Astrocyte of the cerebellum (primary cell): ENCODE measurements at places on chromosomes 5 and 9.

DNA sequence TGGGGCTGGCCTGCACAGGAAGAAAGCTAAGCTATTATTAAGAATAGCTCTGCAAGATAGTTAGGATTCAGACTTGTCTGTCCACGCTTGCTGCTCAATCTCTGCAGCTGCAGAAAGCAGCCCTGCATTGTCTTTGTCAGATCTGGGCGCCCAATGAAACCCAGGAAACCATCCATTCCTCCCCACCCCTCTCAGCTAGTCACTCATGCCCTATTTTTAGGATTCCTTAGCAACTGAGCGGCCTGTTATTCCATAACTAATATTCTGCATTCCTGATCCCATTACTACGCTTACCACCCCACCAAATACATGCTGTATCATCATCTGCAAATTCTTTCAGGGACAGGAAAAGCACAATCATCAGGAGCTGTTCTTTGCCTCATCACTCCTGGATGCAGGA is 52.9 kb upstream of the APC start:
- no peak for DNase-seq

DNA sequence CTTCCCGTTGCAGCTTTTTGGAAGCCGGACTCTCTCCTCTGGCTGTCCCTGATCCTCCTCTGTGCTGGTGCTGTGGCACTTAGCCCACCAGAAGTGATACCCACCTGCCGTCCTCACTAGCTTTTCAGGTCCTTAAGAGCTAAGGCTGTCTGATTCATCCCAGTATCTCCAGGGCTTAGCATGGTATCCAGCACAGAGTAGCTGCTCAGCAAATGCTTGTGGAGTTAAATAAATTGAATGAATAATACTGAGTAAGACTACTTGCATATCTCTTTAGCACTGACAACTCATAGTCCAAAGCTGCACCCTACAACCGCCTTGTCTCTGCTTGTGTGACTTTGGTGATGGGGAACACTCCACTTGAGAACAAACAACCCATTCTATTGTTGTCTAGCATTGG is 7.7 kb upstream of the XPA start:
- no peak for DNase-seq

- no peak for DNase-seq
Observed at GRCh38 chr5:125712397-125712796, 710.8 kb upstream of the GRAMD2B start.

DNA sequence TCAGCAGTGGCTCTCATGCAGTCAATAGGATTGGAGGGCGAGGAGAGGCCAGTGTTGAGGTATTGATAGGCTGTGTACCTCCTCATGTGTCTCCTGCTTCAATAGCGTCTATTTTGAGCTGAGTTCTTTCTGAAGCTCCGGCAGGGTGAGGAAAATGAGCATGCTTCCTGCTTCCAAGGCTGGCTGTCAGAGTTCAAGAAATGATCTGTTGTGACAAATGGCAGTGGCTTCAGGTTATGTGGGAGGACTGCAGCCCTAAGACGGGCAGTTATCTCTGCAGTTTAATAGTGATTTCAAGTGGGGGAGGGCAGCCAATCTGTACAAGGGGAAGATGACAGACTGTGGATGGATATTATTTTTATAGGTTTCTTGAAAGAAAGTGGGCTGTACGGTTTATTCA is 54.0 kb upstream of the CXCL14 start:
- no peak for DNase-seq

- no peak for DNase-seq
Observed at GRCh38 chr5:173320259-173320658, 8.0 kb downstream of the STC2 start.

GRCh38 chr5:11560915-11561697 is 343.1 kb downstream of the CTNND2 start:
- no peak for DNase-seq

DNA sequence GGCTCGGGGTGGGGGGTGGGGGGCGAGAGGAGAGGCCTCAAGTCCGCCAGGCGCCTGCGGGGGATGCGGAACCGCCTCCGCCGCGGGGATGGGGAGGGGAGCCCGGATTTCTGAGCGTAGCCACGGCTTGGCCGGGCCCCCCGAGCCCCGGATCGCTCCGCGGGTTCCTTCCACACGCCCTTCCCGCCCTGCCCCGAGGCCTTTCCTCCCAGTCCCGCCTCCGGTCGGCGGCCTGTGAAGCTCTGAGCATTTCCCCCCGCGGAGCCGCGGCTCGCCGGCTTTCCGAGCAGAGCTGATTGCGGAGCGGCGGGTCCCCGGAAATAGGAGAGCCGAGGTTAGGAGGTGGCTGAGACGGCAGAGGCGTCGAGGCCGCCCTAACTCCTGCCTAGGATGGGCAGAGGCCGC is 6.1 kb downstream of the IRX4 start:
- DNase-seq = no peak

DNA sequence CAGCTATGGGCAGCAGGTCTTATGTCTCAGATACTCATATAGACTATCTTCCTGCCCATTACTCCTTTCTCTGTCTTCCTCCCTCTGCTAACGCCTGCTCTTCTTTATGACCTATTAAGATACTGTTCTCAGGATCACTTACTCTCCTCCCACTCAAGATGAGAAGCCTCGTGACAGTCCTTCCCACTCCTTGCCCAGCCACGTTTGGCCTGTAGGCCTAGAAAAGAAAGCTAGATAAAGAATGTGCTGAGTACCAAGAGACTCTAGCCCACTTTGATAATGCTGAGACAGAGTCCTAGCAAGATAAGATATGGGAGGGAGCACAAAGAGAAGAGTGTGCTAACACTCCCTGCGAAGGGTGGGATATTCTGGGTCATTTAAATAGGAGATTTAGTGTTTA is 6.8 kb upstream of the DENND4C start:
- DNase-seq = no peak

GRCh38 chr5:45411971-45412612 is 284.1 kb downstream of the HCN1 start:
- peak; percentile 8 for DNase-seq

DNA sequence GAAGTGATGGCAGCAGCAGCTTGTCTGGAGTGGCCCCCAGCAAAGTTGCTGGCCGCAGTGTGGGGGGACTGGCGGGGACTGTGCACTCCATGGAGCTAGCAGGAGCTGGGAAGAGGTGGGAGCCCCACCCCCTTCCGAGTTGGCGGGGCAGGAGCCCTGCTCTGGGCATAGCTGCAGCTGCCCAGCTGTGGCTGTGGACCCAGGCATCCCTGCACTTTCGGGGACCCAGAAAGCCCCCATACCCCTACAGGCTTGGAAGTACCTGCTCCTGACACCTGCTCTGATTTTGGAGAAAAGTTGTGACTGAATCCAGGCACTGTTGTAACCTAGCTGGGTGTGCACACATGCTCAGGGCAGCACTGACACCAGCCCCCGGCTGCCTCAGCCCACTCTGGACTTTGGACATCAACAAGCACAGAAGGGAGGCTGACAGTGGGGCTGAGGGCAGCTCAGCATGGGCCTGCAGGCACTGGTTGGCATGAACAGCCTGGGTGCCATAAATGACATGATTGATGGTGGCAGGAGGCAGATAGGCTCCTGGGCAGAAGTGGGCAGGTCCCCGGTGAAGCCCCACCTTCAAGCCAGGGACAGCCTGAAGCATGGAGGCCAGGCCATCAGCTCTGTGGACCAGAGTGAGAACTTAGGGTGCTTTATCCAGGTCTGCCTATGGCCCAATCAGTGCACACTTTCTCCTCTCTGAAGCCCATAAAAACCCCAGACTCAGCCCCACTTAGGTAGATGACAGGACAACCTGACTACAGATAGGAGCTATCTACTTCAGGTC is 12.6 kb downstream of the LMBRD2 start:
- DNase-seq = no peak

DNA sequence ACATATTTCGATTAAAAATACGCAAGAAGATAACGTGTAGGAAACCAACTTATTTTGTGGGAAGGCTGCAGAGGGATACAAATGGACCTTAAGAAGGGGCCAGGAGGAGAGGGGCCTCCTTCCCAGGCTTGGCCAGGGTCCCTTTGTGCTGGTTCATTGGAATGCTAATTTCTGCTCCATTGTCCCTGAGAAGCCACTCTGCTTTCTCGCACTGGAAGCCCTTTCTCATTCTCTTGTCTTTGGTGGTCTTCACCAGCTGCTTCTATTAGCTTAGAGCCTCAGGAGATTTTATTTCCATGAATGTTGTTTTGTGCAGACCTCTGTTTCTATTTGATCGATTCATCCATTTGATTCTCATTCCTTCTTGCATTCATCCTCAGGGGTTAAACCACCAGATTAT is 325.4 kb downstream of the TMEM38B start:
- no peak for DNase-seq

DNA sequence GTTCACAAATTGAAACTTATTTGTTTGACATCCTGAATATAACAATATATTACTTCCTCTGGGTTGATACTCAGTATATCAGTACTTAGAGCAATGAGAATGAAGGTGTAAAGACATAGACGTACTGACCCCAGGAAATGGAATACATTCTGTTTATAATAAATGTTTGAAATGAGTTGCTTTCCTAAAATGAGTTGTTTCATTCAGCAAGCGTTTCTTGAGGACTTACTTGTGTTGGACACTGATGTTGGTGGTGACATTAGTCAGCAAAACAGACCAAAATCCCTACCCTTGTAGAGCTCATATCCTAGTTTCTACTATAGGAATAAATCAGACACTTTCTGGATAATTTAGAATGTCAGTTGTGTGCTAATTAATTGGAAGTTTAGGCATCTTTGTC is 184.3 kb downstream of the ZDHHC21 start:
- no peak for DNase-seq

DNA sequence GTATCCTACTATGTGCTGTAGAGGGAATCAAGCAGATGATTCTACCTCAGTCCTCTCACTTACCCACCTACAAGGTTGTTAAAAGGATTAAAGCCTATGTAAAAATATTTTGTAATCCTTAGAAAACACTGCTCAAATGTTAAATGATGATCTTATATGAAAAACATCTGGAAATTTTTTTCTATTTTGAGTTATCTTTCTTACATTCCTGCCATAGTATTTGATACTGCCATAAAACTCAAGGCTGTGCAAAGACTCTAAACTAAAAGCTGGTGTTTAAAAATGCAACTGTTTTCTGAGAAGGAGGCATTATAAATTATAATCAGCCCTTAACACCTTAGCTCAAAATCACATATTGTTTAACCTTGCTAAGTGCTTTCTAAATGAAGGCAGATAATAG is 474.2 kb downstream of the PRELID2 start:
- no peak for DNase-seq

DNA sequence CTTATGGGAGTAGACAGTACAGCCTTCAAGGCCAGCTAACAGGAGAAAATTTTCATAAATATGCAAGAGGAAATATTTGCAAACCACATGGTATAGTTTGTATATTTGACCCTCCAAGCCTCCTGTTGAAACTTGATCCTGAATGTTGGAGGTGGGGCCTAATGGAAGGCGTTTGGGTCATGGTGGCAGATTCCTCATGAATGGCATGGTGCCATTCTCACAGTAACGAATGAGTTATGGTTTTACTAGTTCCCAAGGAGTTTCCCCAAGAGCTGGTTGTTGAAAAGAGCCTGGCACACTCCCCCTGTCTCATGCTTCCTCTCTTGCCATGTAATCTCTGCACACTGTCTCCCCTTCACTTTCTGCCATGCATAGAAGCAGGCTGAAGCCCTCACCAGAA is 3.3 kb upstream of the PAIP1 start:
- DNase-seq = no peak

DNA sequence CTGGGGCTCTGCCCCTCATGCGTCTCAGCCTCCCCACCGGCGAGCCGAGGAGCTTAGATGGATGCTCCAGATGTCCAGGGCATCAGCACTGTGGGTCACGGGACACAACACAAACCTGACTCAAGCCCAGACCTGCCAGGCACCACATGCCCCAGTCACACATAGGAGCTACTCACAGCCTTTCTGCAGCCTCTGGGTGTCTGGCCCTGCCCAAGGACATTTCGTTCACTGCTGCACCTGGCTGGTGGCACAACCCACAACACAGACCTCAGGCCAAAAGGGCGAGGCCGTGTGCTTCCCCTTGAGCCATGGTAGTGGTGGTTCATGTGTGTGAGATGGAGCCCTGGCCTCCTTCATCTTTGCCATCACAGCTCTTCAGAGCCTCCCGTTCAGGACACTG is 89.6 kb upstream of the FCN2 start:
- DNase-seq = no peak

DNA sequence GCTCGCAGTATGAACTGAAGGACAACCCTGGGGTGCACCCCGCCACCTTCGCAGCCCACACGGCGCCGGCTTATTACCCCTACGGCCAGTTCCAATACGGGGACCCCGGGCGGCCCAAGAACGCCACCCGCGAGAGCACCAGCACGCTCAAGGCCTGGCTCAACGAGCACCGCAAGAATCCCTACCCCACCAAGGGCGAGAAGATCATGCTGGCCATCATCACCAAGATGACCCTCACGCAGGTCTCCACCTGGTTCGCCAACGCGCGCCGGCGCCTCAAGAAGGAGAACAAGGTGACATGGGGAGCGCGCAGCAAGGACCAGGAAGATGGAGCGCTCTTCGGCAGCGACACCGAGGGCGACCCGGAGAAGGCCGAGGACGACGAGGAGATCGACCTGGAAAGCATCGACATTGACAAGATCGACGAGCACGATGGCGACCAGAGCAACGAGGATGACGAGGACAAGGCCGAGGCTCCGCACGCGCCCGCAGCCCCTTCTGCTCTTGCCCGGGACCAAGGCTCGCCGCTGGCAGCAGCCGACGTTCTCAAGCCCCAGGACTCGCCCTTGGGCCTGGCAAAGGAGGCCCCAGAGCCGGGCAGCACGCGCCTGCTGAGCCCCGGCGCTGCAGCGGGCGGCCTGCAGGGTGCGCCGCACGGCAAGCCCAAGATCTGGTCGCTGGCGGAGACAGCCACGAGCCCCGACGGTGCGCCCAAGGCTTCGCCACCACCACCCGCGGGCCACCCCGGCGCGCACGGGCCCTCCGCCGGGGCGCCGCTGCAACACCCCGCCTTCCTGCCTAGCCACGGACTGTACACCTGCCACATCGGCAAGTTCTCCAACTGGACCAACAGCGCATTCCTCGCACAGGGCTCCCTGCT is 3.8 kb downstream of the IRX1 start:
- no peak for DNase-seq

- DNase-seq = no peak
Observed at GRCh38 chr5:42531611-42532010, 108.4 kb downstream of the GHR start.

DNA sequence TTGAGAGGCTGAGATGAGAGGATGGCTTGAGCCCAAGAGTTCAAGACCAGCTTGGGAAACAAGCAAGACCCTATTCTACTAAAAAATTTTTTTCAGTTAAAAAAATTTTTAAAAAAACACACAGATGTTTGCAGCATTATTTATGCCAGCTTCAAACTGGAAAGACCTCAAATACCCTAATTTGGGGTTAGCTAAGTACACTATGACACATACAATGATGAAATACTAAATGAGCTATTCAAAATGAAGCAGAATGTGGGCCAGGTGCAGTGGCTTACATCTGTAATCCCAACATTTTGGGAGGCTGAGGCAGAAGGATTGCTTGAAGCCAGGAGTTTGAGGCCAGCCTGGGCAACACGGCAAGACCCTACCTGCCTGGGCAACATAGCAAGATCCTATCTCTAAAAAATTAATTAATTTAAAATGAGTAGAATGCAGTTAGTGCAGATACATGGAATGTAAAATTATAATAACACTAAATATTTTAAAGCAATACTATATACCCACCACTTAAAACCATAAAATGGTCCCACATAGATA is 44.9 kb downstream of the LHFPL2 start:
- DNase-seq = no peak
